Smooth muscle cell of the coronary artery (primary cell): ENCODE measurements at places on chromosomes 6 and 20. TPM values are rescaled to one million over a fixed set of nuclear protein-coding genes. Genes with fewer than 3 reads are reported as not detected.

The POM121L2 gene
- total RNA-seq: not detected in 2 replicates

The GLO1 gene
- 38.8 and 103 TPM in 2 replicates for total RNA-seq

The XKR7 gene
- not detected in 2 replicates for total RNA-seq

The NR2E1 gene
- not detected in 2 replicates for total RNA-seq

The CYP39A1 gene
- under 0.01 and 2.1 TPM in 2 replicates for total RNA-seq

The MRPL18 gene
- 48.6 and 79.1 TPM in 2 replicates for total RNA-seq

The ZNF391 gene
- total RNA-seq: 0.45 and 0.70 TPM in 2 replicates

The TBCC gene
- 17.9 and 29.5 TPM in 2 replicates for total RNA-seq

The LPA gene
- total RNA-seq: not detected in 2 replicates

The DEFB119 gene
- total RNA-seq: not detected in 2 replicates

The ENPP4 gene
- total RNA-seq: 0.75 and 2.6 TPM in 2 replicates

The CARMIL1 gene
- 11.4 and 15.0 TPM in 2 replicates for total RNA-seq

The ELMO2 gene
- total RNA-seq: 25.0 and 30.2 TPM in 2 replicates

The TRERF1 gene
- total RNA-seq: 1.2 and 1.6 TPM in 2 replicates

The BTNL2 gene
- total RNA-seq: 0.12 TPM in 1 of 2 replicates, not detected in the other

The OPRL1 gene
- 1.5 and 2.3 TPM in 2 replicates for total RNA-seq

The MATN4 gene
- 0.23 TPM in 1 of 2 replicates, not detected in the other for total RNA-seq

The DNAH8 gene
- total RNA-seq: not detected in 2 replicates

The TMC2 gene
- 0.23 TPM in 1 of 2 replicates, not detected in the other for total RNA-seq

The ZC2HC1B gene
- total RNA-seq: not detected in 2 replicates

The STMND1 gene
- total RNA-seq: not detected in 2 replicates

The MTRF1L gene
- 4.9 and 16.5 TPM in 2 replicates for total RNA-seq

The LPIN3 gene
- total RNA-seq: 4.0 and 5.4 TPM in 2 replicates

The GRIK2 gene
- 1.8 and 1.9 TPM in 2 replicates for total RNA-seq

The SGK2 gene
- total RNA-seq: 0.15 and 0.47 TPM in 2 replicates

The SSTR4 gene
- not detected in 2 replicates for total RNA-seq
